ENCODE measurements at places on chromosomes 4 and X. TPM values are rescaled to one million over a fixed set of nuclear protein-coding genes. Genes with fewer than 3 reads are reported as not detected.

Gene UCHL1
- total RNA-seq, result 780 TPM

Gene VEGFC
- total RNA-seq, result 1.4 TPM

Gene YIPF7
- not detected for total RNA-seq

Gene CT45A9
- not detected for total RNA-seq

Gene TRIM60
- total RNA-seq, result not detected
